H7 (cell line): ENCODE measurements at places on chromosomes 5 and 9. TPM values are rescaled to one million over a fixed set of nuclear protein-coding genes. Genes with fewer than 3 reads are reported as not detected.

The C9orf153 gene
- not detected in 2 replicates for total RNA-seq

GRCh38 chr5:126052120-126052519 lies 371.1 kb upstream of the GRAMD2B start:
- DNase-seq = no peak

DNA sequence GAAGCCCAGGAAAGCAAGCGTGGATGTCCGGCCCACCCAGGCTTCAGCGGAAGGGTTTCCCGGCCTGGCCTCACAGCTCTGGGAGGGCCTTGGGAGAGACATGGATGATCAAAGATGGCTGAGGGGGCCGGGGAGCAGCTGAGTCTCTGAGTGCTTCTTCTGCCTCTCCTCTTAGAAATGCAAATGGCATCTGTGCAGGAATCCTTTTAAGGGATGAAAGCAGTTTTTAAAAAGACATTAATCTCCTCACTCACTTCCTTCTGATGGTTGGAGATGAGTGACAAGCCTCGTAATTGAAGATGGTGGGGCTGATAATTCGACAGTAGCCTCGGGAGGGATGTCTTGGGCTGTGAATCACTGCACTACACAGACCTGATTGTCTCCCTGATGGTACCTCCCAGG lies 24.3 kb upstream of the PITX1 start:
- DNase-seq = no peak

DNA sequence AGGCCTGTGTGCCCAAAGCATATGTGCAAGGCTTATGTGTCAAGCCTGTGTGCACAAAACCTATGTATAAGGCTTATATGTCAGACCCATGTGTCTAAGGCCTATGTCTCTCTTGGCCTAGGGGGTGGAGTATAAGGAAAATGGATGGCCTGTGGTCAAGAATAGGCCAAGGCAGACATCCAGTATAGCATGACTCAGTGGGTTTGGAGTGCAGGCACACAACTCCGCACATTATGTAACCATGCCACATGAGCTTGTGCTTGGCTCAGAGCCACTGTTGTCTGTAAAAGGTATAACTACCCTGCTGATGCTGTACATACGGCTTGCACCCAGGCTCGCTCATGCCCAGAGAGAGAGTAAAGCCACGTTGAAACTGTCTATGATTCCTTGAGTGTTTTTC lies 626.4 kb upstream of the NUDT12 start:
- DNase-seq = no peak

The SLC36A2 gene
- not detected in 2 replicates for total RNA-seq

The PRRC1 gene
- 43.9 and 71.4 TPM in 2 replicates for total RNA-seq

The FGD3 gene
- total RNA-seq = 1.3 and 2.4 TPM in 2 replicates

DNA sequence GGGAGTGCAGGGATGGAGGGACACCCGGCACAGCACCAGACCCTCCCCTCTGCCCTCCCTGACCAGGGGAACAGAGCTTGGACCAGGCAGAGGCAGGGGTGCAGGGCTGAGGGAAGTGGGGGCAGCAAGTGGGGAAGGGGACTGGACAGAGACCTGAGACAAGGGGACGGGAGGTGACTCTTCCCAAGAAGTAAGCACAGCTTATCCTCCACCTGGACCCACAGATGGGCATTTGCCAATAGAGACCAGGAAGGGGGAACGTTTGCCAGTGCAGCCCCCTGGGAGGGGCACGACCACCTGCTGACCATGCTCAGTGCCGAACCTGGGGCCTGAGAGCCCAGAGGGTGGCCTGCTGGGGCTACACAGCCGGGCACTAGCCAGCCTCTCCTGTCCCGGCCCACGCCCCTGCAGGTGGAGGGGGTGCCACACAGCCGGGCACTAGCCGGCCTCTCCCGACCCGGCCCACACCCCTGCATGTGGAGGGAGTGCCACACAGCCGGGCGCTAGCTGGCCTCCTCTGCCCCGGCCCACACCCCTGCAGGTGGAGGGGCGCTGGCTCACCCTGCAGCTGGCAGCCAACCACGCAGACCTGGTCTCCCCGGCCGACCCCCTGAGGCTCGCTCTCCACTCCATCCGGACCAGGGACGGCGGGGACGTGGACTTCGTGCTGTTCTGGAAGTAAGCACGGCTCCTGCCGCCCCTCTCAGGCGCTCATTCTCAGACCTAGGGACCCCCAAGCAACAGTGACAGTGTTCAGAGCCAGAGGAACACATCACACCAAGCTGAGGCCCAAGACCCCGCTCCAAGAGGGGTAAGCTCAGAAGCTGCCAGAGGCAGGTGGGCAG lies 24.3 kb downstream of the GLT6D1 start:
- DNase-seq = peak; percentile 66

The UBQLN1 gene
- total RNA-seq = 126 and 152 TPM in 2 replicates

DNA sequence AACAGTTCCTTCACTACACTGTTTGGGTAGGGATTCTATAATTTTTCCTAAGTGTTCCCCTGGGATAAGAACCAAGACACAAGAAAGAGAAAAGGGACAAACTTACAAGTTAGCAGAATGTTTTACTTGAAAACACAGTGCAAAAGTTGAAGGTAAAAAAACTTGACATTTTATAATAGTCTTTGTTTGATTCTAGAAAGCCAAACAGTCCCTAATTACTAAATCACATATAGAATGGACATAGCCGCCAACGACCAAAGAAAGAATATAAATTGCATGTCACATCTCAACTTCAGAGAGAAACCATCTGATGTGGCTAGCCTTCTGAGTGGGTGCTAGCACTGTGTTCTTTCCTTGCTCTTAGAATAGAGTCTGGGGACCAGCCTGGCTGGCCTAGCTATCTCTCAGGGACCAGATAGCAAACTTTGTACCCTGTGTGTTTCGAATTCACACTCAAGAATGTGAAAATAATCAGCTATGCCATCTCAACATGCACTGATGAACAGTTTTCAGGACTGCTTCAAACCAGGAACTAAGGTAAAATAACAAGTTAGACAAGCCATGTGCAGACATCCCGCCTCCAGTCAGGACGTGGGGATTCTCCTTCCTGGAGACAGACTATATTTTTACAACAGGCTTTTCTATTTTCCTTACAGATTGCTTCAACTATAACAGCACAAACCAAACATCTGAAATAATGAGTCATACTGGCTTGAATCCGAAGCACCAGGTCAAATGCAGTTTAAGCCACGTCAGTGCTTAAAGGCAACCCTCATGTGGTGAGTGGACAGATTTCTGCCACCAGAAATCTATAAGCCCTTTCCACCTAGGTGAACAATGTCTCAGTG lies 53.7 kb downstream of the LHFPL2 start:
- DNase-seq = no peak

- DNase-seq = no peak
Measured at GRCh38 chr5:159881967-159882366, 34.3 kb upstream of the ADRA1B start.

DNA sequence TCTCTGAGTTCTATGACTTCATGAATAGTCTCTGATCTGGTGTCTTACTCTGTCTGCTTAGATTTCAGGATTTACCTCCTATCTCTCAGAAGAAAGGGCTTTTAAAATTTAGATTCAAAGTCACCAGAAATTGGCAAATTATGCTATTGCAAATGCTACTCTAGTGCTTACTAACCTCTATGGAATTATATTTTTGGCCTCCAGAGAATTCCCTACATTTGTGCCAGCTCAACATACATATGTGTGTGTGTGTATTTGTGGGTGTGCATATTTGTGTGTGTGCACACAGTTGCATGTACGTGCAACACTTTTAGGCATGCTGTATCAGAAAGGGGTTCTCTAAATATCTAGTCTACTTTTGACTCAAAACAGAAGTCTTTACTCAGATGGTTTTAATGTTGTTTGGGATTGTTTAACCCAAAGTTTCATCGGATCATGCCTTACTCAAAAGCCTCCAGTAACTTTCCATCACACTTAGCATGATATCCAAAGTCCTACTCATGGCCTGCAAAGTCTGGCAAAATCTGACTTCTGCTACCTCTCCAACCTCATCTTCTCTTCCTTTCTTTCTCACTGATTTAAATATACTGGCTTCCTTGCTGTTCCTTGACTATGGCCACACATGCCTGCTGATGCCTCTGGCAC lies 147.6 kb upstream of the NR3C1 start:
- no peak for DNase-seq

DNA sequence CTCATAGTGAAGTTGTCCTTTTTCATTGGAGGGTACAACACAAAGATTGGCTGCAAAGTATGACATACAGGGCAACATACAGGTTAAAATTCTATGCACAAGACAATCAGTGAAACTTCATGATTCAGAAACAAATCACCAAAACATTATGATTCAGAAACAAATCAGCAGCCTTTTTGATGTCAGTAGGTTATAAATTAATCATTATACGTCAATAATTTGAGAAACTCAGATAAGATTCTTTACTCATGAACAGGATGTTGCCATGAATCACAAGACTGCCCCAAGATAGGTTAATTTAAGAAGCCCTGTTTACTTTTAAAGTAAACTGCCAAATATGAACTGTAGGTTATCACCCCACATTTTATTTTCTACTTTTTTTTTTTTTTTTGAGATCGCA lies 62.2 kb upstream of the IL33 start:
- DNase-seq = no peak

DNA sequence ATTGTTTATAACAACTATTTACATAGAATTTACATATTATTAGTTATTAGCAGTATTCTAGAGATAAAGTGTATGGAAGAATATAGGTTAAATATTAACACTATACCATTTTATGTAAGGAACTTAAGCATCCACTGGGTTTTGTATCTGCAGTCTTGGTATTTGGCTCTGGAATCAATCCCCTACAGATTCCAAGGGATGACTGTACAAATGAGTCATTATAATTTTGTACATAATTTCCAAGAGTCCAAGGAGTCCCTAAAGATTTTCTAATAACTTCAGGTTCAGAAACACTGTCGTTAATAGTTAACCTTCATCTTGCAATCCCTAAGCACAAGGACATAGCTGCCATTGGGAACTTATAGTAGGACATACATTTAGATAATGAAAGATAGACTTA lies 254.8 kb upstream of the PDE4D start:
- no peak for DNase-seq

- no peak for DNase-seq
Measured at GRCh38 chr5:104817127-104817526, 1254.5 kb upstream of the NUDT12 start.

- DNase-seq = no peak
Measured at GRCh38 chr5:118902656-118903438, 85.5 kb downstream of the DTWD2 start.

DNA sequence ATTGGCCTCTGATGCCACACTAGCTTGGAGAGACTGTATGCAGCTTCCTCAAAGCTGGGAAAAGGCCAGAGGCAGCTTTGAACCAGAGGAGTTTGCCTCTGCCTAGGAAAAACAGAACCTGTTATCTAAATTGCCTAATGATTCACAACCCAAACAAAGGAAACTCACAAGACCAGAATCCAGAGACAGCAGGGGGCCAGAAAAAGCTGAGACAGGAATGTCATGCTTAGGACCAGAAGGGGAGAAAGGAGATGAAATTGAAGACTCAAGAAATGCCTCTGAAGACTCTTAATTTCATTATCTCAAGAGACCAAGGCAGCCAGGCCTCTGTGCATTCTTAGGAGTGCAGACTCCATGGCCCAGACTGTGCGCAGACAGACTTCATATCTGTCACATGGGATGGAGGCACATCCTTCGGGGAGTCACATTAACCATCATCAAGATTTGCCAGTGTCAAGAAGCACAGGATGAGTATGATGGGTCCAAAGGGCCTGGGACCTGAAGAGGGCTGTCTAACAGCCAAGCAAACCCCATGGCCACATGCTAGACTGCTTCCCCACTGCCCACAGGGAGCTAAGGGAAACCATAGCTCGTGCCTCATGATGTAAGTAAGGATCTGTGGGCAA lies 57.3 kb downstream of the ARSB start:
- DNase-seq = peak; percentile 12

The FOXD4L5 gene
- not detected in 2 replicates for total RNA-seq

DNA sequence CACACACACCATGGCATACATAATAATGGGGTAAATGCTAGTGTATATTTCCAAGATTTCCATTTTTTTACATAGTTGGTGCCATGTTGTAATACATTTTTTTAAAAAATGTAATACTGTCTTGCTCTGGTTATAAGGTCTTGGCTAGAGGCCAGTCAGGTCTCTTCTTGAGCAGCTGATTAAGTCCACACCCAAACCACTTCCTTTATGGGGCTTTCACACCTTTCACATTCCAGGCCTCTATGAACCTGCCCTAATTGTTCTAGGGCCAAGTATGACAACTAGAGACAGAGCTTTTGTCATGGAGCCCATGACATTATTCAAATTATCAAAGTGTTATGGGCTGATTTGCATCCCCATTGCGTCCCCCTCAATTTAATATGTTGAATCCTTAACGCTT lies 495.6 kb upstream of the CTNND2 start:
- DNase-seq = no peak

DNA sequence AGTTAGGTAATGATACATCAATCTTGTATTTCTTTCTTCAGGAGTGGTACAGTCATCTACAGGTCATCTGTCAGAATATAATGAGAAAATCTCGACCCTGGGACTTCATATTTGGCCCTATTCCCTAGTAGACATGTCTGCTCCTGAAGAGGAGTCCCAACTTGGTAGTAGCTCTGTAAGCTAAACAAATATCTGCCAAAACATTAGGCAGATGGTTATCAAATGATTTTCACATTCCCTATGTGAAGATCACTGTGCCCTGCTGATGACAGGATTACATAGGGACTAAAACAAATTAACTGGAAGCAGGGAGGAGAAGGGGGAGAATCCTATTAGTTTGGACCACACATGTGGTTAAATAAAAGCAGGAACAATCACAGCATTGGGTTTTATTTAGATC lies 138.6 kb upstream of the NFIB start:
- DNase-seq = no peak

DNA sequence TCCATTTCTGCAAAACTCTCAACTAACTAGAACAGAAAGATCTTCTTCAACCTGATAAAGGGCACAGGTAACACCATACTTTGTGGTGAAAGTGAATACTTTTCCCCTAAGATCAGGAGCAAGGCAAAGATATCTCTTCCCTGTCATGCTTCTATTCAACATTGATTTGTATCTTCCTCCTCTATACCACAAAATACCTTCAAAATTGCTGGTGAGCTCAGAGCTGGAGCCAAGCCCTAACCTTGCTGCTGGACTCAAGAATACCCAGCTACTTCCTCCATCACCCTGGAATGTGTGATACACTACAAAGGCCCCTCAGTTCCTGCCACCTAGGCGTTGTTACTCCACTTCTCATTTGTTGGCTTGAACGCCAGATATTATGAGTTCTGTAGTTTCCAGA lies 499.0 kb downstream of the ACTL7B start:
- DNase-seq = no peak

The MGAT1 gene
- 76.1 and 77.8 TPM in 2 replicates for total RNA-seq

The IL7R gene
- not detected in 2 replicates for total RNA-seq

GRCh38 chr5:167071981-167072610 lies 1219.3 kb upstream of the WWC1 start:
- no peak for DNase-seq

The RNF208 gene
- 1.0 TPM in 2 replicates for total RNA-seq

DNA sequence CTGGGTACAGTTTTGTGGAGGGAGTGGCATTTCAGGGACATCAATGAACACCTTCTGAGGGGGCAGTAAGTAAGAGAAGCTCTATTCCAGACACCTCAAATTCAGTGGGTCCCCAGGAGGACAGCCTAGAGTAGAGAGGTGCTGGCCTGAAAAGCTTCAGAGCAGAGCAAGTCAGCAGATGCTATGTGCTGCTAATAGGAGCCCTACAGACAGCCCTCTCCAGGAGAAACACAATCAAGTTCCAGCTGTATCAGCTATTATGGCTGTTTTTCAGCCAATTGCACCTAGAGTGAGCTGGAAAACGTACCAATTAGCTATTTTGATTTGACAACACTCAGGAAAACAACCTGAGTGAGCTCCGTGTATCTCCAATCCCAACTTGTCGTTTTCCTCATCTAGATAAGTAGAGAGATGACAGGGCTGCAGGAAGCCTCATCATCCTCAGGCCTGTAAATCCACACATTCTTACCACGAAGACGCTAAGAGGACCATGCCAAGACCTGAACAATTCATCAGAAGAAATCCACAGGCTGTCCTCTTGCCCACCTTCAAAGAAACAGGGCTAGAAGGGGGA lies 104.9 kb downstream of the PIK3R1 start:
- DNase-seq = no peak

The GHR gene
- total RNA-seq = 0.28 and 0.96 TPM in 2 replicates
